ENCODE measurements at places on chromosomes 6 and 20. TPM values are rescaled to one million over a fixed set of nuclear protein-coding genes. Genes with fewer than 3 reads are reported as not detected.
A peak's percentile ranks its signal among the peaks of the same experiment; 100 is the strongest.

Gene FHL5
- not detected for total RNA-seq

Gene AGPAT1
- 113 TPM for total RNA-seq

Gene MEI4
- total RNA-seq: 0.38 TPM

Gene GJA1
- total RNA-seq: 395 TPM

Gene OR2J1
- not detected for total RNA-seq

Gene ISM1
- not detected for total RNA-seq

Gene TNXB
- 4.4 TPM for total RNA-seq

Gene MOCS3
- 9.1 TPM for total RNA-seq

Gene LRRN4
- total RNA-seq: 0.76 TPM

Gene MARCKS
- 92.7 TPM for total RNA-seq

Gene TBP
- total RNA-seq: 23.4 TPM

Gene SLC17A1
- not detected for total RNA-seq

Gene PXMP4
- total RNA-seq: not detected

Gene MDFI
- 205 TPM for total RNA-seq

DNA sequence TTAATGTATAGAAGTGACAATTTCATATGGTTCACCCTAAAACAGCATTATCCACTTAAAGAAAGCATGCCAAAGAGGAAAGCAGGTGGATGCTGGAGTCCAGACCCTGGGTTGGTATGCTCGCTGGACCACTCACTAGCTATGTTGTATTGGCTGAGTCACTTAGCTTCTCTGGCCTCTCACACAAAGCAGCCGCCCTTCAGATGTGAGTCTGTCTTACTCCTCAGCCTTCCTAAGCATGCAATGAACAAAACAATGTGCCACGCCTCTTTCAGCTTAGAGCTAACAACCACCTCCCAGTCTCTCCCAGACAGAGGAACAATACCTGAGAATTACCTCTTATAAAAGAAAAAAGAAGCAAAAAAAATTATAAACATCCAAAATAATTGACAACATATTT lies 29.4 kb downstream of the SIM1 start:
- DNase-seq: no peak

DNA sequence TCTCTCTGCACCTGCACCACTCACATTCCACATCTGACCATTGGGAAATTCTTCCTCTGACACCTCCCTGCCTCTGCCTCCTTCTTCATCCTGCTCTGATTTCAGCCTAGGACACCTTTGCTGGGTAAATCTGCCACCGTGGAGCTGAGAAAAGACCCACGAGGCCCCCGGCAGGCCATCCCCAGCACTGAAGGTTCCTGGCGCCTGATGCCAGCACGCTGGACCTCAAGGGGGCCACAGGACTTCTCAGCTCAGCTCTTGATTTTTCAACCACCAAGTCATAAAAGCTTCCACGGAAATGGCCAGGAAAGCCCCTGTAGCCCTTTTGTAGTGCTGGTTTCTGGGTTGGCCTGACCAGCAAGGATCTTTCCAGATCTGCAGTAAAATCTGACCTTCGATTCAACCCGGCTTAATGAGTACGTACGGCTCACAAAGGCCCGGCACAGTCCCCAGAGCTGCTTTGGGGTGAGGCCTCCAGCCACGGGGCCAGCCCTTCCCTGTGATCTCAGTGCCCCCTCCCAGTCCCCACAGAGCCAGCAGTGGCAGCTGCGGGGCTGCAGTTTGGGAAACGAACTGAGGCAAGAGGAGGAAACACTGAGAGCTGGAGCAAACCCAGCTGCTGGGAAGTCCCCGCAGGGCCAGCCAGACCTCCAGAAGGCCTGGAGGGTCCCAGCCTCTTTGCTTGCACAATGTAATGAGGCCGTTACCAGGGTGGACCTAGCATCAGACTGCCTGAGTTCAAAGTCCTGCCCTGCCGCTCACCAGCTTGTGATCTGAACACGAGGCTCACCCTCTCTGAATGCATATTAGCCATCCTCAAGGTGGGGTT lies 157.5 kb downstream of the BMP7 start:
- DNase-seq: peak; percentile 74

- DNase-seq: no peak
These were observed 18.8 kb downstream of the PARD6B start for GRCh38 chr20:50750145-50750671.

GRCh38 chr6:151999194-151999593 lies 191.7 kb downstream of the ESR1 start:
- DNase-seq: no peak

DNA sequence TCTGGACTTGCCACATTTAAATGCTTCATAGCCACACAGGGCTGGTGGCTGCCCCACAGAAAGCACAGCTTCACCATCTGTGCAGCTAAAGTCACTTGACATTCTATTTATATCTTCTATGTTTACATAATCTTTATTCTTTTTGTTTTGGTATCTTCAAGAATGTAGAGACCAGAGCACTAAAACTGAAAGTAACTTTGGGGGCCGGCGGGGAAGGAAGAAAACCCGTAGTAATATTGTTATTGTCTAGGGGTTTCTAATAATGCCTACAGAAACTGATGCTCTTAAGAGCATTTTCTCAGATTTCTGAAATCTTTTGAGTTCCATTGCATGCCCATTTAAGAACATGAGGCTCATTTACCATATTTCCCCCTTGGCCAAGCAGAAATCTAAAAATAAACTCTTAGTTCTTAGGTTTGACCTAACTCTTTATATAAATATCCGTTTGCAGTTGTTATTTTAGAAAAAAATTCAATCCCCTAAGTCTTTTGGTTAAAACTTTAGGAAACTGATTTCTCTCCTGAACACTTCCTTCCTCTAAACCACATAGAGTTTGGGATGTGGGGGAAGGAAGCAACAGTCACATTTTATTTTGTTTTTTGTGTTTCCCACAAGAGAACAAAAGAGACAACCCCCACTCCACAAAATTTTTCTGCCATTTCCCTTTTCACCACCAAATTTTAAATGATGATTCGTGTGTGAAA lies 207.6 kb downstream of the OGFRL1 start:
- no peak for DNase-seq

- DNase-seq: no peak
These were observed 92.9 kb downstream of the ANKS1A start for GRCh38 chr6:34981951-34982350.

DNA sequence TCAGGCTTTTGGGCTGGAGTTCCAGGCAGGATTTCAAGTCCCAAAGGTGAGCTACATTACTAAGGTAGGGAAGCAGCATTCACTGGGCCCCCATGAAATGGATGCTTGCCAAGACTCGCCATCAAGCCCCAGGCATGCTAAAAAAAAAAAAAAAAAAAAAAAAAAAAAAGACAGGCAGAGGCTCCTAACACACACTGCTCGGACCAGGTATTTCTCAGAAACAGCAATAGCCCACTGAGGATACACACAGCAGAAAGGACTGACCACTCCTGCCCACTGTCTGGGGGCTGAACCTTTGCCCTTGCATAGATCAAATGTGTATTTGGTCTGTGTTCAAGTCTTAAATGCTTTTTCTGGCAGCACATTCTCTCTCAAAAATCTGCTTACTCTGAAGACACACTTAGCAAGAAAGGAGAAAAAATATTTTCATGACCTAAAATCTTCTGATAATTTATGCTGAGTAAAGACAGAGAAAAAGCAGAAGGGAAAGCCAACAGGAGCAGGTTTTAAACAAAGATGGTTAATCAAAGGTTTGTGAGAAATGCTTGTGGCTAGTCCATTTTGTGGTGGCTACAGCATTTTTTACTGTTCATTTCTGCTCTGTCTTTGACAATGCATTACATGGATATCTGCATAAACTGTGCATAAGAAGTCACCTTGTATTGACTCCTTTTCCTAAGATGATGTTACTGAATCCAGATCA lies 37.9 kb upstream of the BEND6 start:
- DNase-seq: no peak

DNA sequence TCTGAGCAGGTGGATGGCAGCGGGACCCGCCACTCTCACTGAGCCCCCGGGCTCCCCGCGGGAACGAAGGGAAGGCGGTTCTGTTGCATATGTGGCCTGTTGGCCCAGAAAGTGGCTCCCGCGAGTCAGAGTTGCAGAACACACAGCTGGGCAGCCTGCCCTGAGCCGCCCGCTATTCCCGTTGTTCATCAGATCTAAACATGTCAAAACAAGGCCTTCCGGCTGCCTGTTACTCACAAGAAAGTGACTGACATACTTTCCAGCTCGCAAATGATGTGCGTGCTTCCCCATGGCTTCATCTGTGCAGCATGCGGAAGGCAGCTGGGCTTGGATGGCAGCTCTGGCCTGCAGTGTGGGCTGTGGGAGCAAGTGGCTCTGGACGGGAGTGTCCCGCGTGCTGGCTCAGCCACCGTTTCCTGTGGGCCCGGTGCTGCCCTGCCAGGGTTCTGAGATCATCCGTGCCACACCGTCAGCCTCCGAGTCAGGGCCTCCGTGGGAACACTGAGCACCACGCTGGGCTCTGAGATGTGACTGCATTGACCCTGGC lies 227.3 kb downstream of the ERMARD start:
- DNase-seq: no peak

GRCh38 chr20:37839432-37839827 lies 63.5 kb upstream of the VSTM2L start:
- no peak for DNase-seq

DNA sequence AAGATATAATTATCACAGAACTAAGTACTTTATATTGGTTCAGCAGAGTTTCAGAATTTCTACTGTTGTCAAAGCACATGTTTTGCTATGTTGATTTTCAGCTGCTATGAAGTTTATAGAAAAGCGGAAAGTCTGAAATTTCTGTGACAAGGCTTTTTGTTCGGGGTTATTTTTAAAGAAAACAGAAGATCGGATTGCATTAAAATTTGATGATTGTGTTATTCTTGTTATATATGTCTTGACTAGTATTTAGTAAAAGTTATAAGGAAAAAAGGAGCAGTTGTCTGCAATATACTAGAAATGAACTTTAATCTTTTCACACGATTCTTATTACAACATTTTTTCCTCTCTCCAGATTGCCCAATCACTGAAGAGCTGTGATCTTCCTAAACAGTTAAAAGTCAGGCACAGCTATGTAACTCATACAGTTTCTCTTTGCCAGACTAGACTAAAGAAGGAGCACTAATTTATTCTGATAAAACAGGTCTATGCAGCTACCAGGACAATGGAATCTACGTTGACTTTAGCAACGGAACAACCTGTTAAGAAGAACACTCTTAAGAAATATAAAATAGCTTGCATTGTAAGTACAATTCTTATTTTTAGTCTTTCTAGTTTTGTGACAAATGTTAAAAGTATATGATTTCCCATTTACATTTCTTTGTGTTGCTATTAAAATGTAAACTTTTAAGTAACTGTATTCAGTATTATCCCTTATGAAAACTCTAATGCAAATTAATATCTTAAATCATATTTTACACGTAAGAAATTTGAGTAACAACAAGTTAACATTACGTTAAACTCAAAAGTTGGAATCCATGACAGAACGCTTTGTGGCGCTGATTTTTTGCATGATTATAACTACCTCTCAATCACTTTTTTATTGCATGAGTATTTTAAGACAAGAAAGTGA lies at the start of gene ENPP3:
Gene ENPP3 (plus strand): TSS at position 423 of the 913 bp plus-strand sequence. CDS start 83 bp downstream, at position 506.
- DNase-seq: no peak

DNA sequence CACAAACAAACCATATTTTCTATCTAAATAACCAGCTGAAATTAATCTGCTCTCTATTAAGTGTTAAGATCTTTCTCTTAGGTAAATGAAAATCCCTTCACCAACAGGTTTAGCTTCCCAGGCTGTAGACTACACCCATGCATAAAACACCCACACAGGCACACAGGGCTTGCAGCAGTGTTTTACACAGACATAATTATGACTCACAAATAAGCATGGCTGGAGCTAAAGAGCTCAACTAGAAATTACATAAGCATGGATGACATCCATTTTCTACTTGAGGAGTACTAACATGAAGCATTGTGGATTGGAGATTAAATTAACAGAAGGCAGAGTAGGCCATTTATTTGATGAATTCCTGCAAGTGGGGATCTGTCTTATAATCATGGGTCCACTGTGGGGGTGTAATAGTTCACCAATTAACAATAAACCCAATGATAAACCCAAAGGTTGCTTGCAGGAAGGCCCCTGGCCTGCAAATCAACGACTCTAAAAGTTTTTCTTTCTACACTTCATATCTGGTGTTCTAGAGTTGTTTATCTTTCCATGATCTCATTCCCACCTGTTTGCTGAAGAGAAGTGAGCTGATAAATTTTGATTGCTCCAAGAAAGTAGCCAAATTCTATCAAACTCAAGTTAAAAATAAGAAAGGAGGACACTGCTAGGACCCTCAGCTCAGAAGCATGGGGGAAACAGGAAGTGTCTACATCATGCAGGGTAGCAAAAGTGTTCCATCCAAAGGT lies 33.8 kb upstream of the E2F3 start:
- no peak for DNase-seq

DNA sequence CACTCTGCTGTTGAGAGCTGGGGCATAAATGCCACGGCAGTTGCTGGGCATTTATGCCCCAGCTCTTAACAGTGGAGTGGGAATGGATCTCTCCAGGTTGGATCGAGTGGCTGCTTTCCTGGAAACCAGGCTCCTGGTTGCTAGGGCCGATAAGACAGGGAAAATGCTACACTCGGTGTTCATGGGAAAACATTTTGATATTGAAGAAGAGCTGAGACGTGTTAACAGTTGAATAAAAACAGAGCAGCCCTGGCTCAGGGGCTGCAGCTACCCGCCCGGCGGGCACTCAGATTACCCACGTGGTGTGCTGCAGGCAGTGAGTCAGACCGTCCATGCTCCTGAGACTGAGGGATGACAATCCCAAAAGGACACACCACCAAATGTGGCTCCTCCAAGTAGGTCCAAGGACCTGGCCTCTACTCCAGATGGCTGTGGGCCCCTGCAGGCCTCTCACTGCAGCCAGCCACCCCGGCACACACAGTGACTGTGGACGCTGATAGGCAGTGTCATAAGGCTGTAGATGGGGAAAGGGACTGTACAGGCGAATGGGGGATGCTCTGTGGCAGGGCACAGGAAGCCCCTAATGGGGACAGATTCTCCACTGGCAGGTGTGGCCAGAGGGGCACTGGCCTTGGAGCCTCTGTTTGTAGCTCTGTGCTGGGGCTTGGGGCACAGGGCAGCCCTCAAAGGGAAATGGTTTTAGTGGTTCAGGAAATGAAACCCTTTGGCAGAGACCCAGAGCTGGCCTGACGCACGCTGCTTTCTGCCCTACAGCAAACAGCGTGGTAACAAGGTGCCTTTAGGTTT lies 237.8 kb downstream of the LY86 start:
- no peak for DNase-seq

DNA sequence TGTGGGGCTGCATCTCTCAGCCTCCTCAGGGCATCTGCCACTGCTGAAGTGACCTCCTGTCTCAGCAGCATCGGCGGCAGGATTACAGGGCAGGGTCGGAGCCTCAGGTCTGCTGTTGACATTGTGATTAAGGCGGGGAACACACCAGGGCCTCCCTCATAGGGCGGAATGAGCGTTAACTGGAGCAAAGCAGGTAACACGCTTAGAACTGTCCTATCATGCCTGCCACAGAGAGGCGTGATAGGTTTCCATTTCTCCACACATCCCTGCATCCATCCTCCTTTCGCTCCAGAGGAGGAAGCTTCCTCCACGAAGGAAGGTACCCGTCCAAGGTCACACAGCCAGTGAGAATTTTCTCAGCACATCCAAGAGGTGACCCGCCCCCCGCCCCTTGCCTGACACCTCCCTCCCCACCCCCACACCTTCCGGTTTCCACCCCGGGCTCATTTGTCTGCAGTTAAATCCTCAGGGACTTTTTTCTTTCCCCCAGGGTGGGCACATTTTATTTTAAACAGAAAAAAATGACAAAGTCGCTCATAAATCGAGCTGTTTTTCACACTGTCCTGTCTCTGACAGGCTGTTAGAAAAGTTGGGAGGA lies 200.8 kb downstream of the TFAP2C start:
- peak; percentile 73 for DNase-seq
